K562 (cell line): ENCODE measurements at places on chromosomes 2 and 18.

- no peak for DNase-seq
Measured at GRCh38 chr2:108573061-108573460, 38.8 kb downstream of the LIMS1 start.

DNA sequence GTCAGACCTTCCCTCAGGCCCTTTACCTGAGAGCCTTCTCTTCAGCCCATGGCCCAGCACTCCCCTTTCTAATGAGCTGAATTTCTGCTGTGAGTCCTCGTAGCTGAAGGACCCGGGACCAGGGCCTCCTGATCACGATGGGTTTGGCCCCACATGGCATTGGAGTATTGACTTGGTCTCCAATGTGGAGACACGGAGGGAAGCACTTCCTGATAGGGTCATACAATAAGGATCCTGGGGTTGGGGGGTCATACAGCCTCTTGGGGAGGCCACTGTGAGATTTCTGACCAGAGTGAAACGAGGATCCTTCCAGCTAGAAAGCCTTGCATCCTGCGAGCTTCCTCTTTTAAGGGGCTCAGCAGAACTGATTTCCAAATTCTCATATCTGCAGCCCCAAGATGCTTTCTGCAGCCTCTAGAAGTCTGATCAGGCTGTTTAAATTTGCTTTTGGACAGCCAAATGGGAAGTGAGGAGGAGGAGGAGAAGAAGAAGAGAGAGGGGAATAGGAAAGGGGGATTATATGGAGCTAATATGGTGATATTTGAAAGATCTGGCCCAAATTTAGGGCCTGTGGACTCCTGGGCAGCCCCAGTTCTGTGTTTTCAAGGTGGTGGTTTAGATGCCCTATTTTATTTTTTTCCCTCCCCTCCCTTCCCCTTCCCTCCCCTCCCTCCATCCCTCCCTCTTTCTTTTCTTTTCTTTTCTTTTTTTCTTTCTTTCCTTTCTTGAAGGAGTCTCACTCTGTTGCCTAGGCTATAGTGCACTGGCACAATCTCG is 38.9 kb downstream of the RHOB start:
- no peak for DNase-seq

- no peak for DNase-seq
Measured at GRCh38 chr2:175012516-175012915, 7.3 kb upstream of the CHN1 start.

- DNase-seq = no peak
Measured at GRCh38 chr2:237498341-237498740, 11.3 kb downstream of the MLPH start.

DNA sequence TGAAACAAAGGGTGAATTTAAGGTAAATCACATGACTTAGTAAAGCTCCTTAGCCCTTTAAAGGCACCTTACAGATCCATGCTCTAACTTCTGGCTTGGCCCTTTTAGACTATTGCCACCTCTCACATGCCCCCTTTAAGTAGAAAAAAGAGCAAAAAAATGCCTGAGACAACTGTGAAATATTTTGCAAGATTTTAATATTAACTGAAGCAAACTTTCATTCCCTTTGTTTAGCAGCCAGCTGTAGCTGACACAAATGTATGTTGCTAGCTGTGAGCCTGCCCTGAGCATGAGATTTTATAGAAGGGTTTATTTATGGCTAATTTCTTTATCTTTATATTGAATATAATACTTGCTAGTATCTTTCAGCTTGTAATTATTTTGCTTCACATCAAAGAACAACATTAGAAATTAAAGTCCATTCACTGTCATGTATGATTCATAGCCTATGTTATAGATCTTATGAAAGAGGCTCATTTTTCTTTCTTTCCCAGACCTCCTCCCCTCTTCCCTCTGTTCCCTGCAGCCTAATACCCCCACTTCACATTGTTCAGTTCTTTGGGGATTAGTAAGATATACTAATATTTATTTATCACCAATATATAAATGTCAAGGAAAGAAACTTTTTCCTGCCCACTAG is 637.2 kb upstream of the ZEB2 start:
- DNase-seq = no peak

GRCh38 chr2:148201075-148202004 is 180.4 kb downstream of the MBD5 start:
- peak; percentile 25 for DNase-seq

- no peak for DNase-seq
Measured at GRCh38 chr2:148876595-148877402, 1.8 kb downstream of the KIF5C start.

DNA sequence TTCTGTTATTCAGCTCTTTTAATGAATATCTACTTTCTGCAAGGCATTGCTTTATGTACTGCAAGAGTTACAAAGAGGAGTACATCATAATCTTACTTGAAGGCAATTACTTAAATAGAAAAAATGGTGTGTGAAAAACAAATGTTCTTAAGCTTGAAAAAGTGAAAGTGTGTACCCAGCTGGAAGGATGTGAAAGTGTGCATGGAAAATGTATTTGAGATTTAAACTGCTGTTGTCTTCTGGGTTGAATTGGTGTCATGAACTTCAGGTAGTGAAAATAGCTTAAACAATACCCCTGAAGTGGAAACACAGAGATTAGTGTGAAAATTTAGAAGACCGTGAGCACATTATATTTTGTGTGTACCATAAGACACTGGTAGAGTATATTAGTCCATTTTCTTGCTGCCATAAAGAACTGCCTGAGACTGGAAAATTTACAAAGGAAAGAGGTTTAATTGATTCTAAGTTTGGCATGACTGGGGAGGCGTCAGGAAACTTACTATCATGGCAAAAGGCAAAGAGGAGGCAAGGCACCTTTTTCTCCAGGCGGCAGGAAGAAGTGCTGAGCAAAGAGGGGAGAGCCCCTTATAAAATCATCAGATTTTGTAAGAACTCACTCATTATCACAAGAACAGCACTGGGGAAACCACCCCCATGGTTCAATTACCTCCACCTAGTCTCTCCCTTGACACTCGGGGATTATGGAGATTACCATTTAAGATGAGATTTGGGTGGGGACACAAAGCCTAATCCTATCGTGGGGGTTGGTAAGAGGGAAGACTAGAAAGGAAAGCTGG is 38.8 kb downstream of the SCN2A start:
- DNase-seq = no peak

GRCh38 chr2:151716721-151717120 is 17.6 kb downstream of the NEB start:
- DNase-seq = no peak

- DNase-seq = no peak
Measured at GRCh38 chr18:64852281-64852680, 703.4 kb upstream of the LINC00305 start.

DNA sequence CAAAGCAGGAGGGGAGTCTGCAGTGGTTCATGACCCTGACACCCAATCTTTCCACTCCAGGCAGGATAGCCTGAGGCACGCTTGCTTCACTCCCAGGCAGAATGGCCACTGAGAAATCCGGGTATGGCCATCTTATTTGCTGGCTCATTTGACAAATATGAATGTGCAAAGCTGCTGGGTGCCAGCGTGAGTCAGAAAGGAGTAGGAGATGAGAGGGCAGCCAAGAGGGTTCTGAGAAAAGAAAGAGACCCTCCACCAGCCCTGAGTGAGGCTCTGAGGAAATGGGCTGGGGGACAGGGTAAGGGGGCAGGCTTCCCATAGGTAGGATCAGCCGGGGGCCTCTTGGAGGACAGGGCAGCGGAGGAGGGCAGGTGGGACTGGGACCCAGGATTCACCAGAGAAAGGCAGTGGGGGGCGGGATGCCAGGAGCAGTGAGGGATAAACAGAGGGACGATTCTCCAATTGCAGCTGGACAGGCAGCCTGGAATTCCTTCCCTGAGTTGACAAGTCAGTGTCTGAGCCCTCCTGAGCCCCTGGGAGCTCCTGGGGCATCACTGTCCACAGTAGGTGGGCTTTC is 15.2 kb downstream of the RAMP1 start:
- no peak for DNase-seq

- DNase-seq = no peak
Measured at GRCh38 chr2:217701622-217702021, 301.2 kb downstream of the TNS1 start.

- no peak for DNase-seq
Measured at GRCh38 chr2:45747363-45747762, 95.9 kb downstream of the PRKCE start.

GRCh38 chr2:91477731-91478672 is 2786.5 kb downstream of the RPIA start:
- DNase-seq = peak; percentile 16

GRCh38 chr2:168843253-168843652 is 40.8 kb downstream of the NOSTRIN start:
- no peak for DNase-seq

DNA sequence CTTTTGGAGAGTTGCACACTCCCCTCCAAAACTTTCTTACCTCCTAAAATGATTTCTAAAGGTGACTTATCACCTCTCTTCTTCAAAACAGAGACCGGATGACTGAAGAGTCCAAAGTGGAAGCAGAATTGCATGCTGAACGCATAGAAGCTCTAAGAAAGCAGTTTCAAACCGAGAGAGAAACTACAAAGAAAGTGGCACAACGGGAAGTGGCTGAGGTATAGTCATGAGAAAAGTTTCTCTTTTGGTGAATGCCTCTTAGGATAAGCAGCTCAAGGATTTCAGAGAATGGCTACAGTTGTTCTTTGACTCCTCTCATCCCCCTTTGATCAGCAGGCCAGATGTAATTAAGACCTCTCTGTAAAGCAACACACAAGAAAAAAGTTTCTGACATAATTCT is 73.6 kb downstream of the GTF3C3 start:
- no peak for DNase-seq

GRCh38 chr2:190792956-190793888 is 87.4 kb upstream of the GLS start:
- no peak for DNase-seq

- no peak for DNase-seq
Measured at GRCh38 chr2:146868051-146868450, 976.8 kb upstream of the ACVR2A start.

DNA sequence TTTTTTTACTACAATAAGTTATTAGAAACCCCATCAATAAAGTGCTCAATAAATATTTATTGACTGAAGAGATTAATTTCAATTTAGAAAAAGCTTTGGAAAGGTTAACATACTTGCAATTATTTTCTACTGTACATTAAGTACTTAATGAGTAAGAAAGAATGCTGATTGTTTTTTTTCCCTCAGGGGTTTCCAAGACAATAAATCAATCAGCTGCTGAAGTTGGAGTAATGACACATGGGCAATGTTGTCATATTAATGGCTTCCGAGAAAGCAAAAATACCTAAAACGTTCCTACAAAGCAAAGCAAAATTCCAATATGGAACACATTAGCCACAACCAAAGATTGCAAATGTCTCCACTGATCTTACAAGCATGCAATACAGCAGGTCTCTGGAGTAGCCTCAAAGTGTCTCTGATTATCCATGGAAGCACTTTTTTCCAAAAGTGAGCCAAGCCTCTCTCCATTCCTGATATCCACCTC is 66.7 kb downstream of the ZC3H6 start:
- no peak for DNase-seq

- no peak for DNase-seq
Measured at GRCh38 chr2:96109361-96109680, 7.0 kb downstream of the ADRA2B start.

DNA sequence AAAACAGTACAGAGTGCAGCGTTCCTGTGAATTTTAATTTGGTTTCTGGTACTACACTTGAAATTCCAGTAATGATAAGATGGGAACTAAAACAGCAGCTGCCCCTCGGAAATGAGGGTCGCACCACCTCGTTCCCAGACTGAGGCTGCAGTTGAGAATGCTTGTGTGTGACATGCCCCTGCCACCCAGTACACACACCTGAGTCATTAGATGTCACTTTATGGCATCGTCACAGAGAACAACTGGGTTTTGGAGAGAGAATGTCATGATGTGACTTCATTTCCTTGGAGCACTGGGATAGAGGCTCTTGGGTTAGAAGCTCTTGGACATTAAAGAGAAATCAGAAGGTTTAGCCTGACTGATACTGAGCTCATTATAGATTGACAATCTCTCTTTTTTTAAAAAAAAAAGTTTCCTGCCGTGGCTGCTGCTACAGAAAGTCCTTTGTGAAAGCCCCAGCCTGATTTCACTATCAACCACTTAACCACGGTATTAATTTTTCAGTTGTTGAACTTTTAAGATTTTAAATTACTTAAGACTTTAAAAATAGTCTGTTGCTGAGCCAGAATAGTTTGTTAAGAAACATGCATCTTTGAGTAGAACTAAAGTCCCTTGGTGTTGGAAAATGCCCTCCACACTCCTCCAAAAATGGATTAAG is 24.5 kb downstream of the BCL2L11 start:
- no peak for DNase-seq

GRCh38 chr2:216781709-216782108 is 78.2 kb downstream of the TNP1 start:
- no peak for DNase-seq

DNA sequence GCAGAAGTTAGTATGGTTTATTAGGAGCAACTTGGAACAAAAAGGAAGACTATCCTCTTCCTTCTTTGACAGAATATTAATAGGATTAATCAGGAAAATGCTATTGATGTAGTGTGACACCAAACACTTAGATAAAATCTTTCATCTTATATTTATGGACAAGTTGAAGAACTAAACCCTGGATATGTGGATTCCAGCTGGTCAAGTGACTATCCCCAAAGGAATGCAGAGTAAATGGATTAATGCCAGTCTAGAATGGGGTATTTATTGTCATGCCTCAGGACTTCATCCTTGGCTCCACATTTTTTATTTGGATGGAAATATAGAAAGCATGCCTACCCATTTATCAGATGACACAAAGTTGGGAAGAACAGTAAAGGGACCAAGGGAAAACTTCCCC is 124.0 kb upstream of the TTC39C start:
- no peak for DNase-seq

DNA sequence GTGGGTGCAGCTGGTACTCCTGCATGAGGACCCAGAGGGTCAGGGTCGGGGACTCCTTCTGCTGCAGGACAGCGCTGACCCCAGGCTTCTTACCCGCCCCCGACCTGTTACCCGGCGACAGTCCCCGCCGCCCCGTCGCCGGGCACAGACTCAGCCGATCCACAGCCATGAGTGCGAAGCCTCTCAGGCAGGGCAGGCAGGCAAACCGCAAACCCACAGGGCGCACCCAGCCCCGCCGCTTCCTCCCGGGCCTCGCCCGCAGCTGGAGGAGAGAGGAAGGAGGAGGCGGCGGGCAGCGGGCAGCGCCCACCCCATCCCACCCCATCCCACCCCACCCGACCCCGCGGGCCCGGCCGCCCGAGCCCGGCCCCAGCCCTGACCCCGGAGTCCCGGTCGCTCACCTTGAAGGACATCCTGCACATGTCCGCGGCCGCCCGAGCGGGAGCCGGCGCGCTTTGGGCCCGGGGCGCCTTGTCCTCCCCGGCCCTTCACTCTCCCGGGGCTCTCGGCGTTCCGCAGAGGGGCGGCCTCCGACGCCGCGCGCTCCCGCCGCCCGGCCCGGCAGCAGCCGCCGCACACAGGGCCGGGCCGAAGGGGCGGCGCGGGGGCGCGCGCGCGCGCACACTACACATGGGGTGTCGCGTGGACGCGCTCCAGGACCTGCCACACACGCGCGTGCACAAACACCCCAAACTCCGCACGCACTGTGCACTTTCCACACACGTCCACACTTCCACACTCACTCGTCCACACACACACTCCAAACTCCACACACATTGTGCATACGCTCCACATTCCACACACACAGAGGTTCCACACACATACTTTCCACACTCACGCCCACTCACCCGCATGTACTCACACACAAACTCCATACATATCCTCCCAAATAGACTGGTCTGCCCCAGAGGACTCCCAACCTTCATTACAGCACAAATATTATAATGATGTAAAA is at the start of gene ANKRD29:
Gene ANKRD29, minus strand, starts transcription at position 603 of the 955 bp plus-strand sequence. Its CDS starts 181 bp downstream, at position 422.
- peak; percentile 26 for DNase-seq
